ENCODE measurements at places on chromosomes 7 and 10.
A peak's percentile ranks its signal among the peaks of the same experiment; 100 is the strongest.

- peak; percentile 48 for DNase-seq
Measured at GRCh38 chr7:23181684-23182553, at the start of gene NUP42. TSS of gene NUP42 (plus strand) at chr7:23182048. CDS start at chr7:23182086, 38 bp downstream.

DNA sequence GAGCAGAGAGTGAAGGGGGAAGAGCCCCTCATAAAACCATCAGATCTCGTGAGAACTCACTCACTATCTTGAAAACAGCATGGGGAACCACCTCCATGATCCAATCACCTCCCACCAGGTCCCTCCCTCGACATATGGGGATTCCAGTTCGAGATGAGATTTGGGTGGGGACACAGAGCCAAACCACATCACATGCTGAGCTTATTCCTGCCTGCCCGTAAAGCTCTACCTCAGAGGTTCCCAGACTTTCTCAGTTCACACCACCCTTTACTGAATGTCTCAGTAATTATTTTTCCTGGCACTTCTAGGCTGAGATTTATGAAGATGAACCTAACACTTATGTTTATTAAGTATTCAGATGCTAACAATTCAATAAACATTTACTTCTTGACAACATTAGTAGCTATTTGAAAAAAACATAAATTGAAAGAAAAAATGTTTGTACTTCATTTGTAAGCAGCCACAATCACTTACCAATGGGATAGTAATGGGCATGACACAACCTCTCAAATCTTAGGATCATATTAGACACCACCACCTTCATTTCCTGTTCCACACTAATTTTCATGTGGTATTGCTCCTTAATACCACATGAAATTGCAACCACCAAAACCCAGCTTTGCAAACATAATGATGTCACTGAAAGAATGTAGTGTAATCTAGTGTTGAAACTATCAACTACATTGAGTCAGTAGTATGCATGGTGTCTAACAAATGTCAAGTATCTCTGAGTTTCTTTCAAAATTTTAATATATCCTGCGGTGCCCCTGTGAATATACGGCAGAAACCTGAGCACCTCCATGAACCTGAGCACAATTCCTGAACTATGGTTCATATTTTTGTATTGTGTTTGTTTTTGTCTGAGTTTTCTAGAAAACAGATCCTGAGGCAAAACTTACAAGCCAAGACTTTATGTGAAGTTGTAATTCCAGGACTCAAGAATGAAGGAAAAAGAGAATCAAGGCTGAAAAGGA lies 4.5 kb upstream of the DGKI start:
- DNase-seq, result no peak

GRCh38 chr7:142796001-142796500 lies 25.3 kb downstream of the PRSS2 start:
- no peak for DNase-seq

GRCh38 chr7:14905764-14906163 lies 3.2 kb upstream of the DGKB start:
- no peak for DNase-seq

DNA sequence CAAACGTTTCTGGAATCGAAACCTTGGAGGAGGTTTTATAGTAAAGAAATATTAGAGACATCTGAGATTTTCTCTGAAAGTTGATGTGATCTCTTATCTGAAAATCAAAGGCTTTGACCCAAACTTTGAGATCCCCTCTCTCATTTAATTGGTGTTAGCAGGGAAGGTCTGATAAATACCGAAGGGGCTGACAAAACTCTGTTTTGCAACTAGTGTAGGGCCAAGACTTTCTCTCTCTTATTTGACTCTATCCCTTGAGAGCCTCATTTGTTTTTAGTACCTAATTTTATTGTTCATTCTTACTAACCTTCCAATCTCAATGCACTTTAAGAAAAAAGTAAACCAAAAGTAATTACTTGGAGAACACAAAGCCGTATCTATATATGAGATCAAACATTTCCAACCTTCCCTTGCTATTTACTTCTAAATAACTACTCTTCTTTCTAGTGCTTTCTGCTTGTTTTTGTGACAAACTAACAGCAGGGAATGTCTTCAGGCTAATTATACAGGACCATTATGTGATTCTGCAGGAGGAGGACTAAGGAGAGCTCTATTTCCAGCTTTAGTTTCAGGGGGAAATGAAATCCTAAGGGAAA lies 33.4 kb upstream of the NPVF start:
- DNase-seq, result no peak

DNA sequence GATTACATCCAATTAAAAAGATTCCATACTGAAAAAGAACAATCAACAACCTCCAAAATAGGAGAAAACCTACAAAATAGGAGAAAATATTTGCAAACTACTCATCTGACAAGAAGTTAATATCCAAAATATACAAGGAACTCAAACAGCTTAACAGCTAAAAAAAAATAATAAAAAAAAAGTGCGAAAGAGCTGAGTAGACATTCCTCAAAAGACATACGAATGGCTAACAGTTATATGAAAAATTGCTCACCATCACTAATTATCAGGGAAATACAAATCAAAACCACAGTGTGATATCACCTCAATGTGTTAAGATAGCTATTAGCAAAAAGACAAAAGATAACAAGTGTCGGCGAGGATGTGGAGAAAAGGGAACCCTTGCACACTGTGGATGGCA lies 450.3 kb downstream of the PHTF2 start:
- DNase-seq, result no peak

DNA sequence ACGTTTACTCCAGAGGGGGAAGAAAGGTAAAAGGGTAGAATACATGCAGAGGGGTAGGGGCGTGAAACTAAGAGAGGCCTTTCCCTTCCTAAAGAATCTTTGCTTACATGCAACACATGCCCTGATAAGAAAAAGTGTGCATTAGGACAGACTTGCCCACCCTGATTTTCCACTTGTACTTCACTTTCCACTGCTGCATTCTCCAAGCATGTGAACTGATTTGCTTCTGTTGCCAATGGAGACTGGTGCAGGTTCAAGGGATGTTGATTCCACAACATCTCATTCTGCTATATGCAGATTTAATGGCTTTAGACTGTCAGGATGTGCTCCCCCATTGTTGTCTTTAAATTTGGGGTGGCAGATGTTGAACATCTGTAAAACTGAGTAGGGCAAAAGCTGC lies 237.5 kb upstream of the TCF7L2 start:
- DNase-seq, result no peak

DNA sequence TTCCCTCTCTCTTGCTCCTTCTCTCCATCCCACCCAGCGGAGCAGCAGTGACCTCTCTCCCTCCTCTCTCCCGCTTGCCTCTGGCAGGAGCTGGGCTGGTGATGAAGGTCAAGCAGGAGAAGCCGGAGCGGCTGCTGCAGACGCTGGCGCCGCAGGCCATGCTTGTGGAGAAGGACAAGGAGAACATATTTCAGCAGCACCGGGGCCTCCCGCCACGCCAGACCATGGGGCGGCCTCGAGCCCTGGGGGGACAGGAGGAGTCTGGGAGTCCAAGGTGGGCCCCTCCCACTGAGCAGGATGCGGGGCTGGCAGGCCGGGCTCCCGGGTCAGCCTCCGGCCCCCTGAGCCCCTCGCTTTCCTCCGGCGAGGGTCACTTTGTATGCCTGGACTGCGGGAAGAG lies 17.3 kb downstream of the ZNF775 start:
- DNase-seq, result no peak

DNA sequence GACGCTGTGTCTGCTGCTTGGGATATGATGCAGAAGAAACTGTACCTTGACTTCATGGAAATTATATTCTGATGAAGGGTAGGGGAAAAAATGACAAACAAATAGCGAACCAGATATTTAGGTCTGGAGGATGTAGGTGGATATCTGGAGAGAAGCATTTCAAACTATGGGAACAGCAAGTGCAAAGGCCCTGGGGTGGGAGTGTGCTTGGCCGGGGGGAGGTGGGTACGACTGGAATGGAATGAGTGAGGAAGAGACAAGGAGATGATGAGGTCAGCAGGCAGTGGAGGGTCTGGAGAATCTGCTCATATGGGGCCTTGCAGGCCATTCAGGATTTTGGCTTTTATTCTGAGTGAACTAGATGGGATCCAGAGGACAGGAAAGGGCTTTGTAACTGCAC lies 65.2 kb downstream of the TLL2 start:
- DNase-seq, result no peak

DNA sequence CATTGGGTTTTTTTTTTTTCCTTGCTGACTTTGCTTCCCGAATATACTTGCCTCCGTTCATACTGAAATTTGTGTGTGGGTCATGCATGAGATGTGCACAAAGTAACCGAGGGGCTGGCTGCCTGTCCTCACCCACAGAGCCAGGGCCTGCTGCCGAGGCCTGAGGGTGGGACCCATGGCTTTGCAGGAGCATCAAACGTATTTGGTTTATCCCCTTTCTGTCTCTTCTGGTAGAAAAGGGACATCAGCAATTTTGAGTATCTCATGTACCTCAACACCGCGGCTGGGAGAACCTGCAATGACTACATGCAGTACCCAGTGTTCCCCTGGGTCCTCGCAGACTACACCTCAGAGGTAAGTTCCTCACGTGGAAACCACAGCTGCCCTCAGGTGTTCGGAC lies 3.5 kb upstream of the LRRC18 start:
- DNase-seq, result no peak

DNA sequence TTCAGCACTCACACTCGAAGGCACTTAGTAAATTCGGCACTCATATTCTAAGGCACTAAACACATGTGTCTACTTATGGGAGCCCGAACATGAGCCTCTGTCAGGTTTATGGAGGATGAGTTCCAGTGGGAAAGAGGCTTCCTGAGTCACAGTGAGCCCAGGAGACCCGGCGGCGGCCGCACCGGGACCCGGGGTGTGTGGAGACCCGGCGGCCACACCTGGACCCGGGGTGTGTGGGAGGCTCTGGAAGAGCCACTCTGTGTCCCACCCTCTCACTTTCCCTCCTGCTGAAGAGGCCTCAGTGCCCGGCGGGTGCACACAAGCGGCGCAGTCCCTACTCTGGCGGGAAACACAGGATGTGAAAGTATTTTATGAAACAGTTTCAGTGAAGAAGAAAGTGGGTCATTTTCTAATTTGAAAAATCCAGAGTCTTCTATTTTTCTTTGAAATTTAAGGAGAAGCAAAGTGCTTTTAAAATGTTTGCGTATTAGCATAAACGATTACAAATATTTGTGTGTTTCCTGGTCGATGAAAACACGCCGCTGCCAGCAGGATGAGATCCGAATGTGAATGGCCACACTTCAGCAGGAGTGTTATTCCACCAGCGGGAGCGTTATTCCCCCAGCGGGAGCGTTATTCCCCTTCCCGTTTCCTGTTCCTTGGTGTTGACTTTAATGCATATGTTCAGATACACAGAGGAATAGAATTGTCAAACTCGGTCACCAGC lies 625.1 kb downstream of the DNAJB6 start:
- DNase-seq, result no peak

DNA sequence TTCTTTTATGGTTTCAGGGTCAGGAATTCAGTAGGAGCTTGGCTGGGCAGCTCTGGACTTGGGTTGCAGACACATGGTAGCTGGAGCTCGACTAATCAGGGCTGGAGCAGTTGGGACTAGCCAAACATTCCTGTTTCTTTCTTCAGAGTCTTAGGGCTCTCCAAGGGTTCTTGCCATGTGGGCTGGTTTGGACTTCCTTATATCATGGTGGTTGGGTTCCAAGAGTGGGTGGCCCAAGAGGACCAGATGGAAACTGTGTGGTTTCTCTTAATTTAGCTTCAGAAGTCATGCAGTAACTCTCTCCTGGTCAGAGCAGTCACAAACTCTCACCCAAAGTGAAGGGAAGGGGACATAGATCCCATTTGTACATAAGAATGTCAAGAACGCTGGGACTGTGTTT lies 270.1 kb upstream of the FZD1 start:
- no peak for DNase-seq

DNA sequence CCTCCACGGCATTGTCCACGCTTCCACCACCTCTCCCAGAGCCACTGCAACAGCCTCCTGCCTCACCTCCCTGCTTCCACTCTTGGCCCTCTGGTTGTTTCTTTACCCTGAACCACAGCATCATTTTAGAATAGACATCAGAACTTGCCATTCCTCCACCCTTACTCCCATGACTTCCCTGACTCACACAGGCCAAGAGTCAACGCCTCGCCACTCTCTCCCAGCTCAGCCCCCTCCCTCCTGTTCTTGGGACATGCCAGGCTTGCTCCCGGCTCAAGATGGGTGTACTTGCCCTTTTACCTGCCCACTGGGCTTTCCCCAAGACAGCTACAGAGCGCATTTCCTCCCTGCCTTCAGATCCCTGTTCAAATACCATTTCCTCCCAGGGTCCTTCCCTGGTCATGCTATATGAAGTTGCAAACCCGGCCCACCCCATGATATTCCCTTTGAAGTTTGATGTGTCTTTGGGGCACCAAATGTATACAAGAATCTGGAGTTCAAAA lies 429.1 kb downstream of the RPS24 start:
- no peak for DNase-seq

DNA sequence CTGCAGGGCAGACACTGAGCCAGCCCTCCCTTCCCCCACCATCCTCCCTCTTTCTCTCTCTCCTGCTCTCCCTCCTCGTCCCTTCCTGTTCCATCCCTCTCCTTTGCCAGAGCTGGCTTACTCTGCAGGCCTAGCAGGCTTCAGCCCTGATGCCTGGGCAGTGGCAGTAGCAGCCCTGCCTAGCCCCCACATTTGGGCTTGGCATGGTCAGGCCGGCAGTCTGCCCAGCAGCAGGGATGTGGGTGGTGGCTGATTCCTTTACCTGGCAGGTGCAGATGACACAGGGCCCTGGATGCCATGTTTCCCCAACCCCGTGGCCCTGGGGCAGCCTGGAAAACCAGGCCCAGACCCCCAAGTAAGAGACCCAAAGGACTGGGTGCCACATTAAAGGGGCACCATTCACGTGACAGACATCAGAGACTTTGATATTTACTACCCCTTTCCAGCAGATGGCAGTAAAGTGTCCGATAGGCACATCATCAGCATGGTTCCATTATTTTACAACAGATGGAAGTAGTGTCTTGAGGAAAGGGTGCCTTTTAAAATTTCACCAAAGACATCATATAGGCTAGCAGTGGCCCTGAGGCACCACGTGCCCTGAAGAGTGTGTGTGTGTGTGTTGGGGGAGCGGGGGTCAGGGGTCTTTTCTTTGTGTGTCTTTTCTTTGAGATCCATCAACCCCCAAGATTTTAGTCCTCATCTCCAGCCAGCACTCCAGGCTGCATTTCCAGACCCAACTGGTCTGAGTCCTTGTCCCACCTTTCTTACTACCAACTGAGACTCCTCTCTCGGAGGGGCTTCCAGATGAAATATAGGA lies 5.9 kb downstream of the KCP start:
- DNase-seq, result peak; percentile 59

DNA sequence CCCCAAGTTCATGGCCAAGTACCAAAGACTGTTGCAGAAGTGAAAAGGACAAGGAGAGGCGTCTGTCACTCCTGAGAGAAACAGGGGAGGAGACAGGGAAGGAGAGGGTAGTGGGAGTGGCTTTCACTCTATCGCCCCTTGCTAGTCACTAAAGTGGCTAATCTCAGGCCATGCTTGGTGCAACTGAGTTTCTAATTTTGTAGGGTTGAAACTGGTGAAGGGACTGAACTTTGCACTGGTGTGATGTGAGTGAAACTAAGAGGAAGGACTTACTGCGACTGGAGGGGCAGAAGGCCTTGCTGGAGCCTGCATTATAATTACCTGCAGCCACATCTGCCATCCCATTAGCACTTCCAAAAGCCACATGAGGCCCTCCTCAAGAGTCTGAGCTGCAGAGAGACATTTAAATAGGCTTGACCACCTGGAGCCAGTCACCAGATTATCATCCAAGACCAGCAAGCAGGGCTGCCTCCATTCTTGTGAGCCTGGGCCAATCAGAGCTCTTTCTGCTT lies 107.2 kb upstream of the EEPD1 start:
- DNase-seq, result no peak
